RWPE2 (cell line): ENCODE measurements at places on chromosomes 3 and 15.

DNA sequence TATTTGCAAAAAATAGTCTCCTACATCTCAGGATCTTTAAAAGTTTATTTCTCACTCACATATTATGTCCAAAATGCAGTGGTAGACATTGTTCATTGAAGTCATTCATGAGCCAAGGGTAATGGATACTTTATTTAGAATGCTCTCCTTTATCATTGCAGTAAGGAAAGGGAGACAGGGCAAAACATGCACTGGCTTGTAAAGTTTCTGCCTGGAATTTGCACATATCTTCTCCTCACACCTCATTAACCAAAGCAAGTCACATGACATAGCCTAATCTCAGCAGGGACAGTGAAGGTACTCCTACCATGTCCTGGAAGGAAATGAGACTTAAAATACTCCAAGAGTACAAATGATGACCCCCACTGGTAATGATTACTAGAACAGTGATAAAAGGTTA lies 333.7 kb upstream of the EPHA3 start:
- DNase-seq: no peak

DNA sequence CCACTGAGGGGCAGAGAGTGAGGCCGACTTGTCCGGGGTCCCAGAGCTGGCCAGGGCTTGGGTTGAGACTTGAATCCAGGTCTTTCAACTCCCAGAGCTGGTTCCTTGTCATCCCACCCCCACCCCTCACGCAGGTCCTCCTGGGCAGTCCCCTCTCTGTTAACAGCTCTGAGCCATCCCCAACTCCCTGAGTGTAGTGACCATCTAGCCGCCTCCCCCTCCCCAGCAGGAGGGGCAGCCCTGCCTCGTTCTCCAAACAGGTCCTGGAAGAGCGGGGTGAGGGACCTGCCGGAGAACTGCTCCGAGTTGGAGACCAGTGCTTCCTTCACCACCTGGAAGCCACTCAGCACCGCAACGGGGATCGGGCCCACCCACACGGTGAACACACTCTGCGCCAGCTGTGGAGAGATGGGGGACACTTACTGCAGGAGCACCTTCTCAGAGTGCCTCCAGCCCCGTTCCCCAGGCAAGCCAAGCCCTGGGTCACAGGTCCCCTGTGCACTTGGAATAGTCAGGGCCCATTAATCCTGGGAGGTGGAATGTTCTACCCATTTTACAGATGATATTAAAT lies 24.4 kb upstream of the PARL start:
- DNase-seq: no peak

DNA sequence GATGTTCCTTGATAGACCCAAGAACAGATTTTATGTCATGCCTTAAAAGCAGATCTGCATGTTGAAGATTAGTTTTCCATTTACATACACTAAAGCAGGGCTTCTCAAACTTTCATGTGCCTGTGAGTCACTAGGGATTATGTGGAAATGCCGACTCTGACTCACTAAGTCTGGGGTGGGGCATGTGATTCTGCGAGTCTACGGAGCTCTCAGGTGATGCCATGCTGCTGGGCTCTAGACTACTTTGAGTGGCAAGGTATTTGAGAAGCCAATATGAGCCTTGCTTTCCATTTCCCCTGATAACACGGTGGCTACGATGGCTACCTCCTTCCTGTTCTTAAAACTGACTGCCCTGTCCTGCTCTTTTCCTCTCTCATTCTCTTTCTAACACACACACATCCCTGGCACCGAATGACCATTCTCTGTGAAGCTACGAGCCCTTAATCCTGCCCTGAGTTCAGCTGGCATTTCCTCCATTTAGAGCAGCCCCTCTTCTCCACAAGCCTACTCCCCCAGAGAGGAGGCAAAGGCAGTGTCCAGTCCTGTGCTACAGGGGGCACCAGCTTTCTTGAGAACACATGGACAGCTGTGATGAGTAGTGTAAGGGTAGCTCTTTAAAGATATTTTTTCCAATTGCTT lies 39.7 kb upstream of the PYGO1 start:
- peak; percentile 93 for DNase-seq

- DNase-seq: no peak
These were observed 745.5 kb downstream of the NR2F2 start for GRCh38 chr15:97076011-97076410.

- DNase-seq: no peak
These were observed 47.1 kb downstream of the ATP13A4 start for GRCh38 chr3:193507566-193507965.

GRCh38 chr15:28192772-28193171 lies 93.7 kb upstream of the OCA2 start:
- DNase-seq: no peak

GRCh38 chr3:130711565-130712324 lies 34.9 kb downstream of the PIK3R4 start:
- DNase-seq: no peak

GRCh38 chr3:48702320-48702920 lies 14.6 kb downstream of the IP6K2 start:
- DNase-seq: no peak

DNA sequence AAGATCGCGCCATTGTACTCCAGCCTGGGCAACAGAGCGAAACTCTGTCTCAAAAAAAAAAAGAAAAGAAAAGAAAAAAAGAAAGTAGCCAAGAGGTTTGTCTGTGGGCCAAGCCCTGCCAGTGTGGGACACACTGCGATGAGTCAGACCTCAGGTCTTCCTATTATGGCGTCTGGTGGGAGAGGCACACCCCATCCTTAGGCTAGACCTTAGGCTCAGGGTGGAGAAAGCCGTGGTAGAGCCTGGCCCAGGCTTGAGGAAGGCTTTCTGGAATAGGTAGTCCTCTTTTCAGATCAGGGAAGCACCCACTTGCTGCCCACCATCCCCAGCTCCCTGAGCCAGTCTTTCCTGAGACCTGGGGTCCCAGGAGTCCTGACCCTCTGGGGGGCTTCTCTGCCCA lies 6.0 kb downstream of the HEMK1 start:
- DNase-seq: no peak

DNA sequence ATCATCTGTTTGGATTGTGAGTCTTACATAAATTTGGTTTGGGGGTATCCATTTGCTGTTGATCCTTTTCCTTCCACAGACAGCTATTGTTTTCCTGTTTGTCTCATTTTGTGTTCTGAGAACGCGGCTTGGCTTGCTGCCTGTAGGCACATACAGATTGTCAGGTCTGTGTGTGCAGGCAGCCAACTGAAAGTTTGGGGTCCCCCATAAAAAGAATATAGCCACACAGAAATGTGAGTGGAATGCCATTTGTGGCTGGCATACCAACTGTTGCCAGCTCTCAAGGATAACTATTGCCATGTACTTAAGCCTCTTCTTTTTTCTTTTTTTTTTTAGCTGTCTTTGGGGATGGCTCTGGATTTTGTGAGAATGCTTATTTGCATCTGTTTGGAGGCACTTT lies 1308.0 kb downstream of the ROBO1 start:
- DNase-seq: no peak

DNA sequence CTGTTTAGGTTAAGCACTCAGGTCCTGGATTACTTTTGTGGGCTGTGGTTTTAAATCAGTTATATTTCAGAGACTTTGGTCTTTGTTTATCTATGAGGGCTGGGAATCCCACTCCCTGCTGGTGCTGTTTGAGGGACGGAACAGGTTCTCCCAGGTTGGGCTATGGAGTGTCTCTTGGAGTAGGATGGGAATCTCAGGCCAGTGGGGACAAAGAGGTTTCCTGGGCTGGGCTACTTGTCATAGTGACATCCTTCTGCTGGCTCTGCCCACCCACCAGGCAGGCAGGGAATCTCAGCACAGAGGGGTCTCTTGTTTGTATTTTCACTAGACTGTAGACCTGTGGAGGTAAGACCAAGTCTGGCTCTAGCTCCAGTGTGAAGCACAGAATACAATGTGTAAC lies 47.2 kb upstream of the UBE3A start:
- no peak for DNase-seq

DNA sequence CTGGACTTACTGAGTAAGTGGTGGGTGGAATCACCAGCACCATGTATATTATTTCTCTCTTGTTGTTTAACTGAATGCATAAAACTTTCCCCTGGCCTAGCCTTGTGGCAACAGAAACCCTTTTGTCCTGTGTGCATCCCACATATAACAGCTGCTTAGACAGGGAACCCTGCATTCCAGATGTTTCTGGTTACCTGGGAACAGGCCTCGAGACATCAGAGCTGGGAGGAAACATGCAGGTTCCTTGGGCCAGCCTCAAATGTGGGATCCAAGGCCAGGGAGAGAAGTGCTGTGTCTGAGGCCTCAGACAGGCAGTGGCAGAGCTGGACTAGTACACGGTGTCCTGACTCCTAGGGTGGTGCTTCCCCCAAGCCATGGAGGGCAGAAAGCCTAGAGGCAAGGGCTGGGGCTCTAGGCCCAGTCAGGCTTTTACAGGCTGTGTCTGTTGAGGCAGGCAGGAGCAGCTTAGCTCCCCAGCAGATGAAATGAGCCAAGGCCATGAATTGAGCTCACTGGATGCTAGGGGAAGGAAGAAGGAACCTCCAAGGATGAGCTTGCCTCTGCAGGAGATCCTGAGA lies 57.7 kb downstream of the ITGA11 start:
- DNase-seq: peak; percentile 46

GRCh38 chr15:66707310-66708082 lies 5.5 kb downstream of the SMAD6 start:
- DNase-seq: no peak

DNA sequence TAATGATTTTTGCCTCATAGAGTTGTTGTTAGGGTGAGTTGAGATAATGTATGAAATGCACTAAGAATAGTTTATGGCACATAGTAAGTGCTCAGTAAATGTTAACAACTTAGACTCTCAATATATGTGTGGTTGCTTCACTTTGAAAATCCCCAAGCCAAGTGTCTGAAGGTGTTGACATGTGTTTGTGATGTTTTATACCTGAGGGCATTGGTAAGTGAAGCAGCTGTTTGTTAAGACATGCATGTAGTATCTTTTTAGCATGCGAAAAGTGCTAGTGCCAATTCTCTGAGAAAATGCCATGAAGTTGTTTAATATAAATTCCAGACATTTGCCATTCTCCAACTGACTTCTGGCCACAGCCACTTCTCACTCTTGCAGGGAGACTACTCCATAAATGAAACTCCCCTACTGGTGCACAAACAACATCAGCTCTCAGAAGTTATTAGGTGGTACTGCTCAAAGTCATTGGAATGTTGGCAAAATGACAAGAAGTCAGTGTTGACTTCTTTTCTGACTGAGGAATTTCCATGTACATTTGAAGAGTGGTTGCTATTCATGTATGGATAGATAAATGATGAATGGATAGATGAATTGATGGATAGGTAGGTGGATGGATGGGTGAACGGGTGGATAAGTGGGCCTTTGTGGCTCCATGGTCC lies 103.6 kb upstream of the NUDT16 start:
- DNase-seq: no peak

DNA sequence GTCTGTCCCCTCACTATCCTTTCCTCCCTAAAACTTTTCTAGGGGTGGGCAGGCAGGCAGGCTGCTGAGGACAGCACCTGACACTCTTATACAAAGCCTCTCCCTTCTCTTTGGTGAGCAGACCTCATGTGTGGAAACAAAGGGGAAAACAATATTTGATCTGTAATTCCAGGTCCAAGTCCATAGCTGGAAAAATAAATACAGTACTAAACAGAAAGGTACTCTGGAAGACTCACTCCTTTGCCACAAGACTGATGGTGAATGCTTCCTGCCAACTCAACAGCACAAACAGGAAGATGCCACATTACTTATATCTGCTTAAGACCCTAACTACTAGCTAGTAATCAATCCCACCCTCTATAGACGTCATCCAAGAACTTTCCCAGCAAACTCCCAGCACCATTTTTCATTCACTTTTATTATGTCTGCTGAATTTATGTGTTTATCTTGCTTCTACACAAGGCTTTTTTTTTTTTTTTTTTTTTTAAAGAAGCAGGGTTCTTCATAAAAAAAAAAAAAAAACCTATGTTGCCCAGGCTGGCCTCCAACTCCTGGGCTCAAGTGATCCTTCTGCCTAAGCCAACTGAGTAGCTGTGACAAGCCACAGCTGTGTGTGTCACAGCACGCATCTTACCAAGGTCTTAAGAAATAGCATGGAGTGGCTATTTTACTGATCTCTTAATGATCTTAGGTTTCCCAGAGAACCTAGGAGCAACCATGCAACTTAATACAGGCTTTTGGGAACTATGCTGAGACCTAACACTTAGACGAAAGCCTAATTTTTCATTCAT lies 44.2 kb upstream of the CSPG5 start:
- DNase-seq: no peak

- no peak for DNase-seq
These were observed 174.9 kb downstream of the TNIK start for GRCh38 chr3:171285287-171285686.

DNA sequence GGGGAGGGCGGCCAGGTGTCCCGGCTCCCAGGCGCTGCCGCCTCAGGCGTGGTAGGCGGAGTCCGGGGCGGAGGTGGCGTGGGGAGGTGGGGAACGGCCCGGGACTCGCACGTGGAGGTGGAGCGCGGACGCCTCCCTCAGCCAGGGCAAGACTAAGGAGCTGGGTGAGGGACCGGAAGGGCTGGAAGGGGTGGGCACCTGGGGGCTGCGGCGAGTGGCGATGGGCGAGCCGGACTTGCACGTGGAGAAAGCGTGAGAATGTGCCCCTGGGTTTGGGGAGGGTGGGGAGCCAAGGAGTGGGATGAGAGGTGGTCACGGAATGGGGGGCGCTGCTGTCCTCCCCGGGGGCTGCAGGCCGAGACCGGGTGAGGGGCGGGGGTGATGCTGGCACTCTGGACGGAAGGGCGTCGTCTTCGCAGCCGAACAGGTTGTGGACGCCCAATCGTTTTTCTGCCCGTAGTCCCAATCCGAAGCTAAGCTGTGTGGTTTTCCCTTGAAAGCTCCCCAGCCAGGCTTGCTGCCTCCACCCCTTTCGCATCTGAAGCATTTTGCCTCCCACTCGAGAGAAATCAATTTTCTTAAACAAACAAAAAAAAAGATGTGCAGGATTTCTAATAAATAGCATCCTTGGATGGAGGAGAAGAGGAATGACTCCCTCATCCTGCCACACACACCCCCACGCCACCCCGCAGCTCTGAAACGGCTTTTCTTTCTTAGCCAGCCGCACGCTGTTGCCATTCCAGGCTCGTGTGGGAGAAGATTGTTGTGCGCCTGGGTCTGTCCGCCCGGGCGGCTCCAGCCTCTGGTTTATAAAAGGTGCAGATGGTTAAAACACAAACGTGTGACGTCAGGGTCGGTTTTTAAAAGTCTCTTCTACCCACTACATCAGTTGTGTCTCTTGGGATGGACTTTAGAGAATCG lies 62.5 kb upstream of the ANKRD28 start:
- peak; percentile 70 for DNase-seq

DNA sequence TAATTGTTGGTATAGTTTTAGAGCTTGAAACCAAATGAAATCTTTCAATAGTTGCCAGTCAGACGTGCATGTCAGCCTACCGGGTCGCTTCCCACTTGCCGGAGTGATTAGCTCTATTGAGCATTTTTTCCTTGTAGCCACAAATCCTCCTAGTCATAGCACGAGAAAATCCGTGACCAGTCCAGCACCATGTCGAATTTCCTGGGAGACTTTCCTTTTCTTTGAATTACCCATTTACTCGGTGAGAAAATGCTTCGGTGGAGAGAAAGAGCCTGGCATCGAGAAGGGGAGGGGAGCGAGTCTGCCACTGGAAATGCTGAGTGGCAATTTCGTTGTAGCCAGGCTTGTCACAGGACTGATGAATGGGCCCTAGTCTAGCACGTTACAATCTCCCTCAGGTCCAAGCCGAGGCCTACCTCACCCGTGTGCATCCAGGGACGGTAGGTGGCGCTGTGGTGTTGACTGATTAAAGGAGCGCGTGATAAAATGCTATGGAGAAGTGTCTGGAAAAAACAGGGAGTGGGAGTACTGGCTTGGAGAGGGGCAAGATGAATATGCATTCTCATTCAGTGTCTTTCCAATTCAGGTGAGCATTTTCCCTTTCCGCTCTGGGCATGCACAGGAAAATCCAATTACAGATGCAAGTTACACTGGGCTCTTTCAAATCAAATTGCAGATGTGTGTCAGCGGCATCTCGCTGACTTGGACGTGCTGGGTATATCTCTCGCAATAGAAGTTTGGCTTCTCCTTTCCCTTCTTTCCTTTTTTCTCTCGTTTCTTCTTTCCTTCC lies 238.8 kb downstream of the EDEM1 start:
- peak; percentile 72 for DNase-seq
